NCI-H2227 treated with DMSO at 0.1 percent for 48 hours (cell line): ENCODE measurements at places on chromosomes 4 and X.

DNA sequence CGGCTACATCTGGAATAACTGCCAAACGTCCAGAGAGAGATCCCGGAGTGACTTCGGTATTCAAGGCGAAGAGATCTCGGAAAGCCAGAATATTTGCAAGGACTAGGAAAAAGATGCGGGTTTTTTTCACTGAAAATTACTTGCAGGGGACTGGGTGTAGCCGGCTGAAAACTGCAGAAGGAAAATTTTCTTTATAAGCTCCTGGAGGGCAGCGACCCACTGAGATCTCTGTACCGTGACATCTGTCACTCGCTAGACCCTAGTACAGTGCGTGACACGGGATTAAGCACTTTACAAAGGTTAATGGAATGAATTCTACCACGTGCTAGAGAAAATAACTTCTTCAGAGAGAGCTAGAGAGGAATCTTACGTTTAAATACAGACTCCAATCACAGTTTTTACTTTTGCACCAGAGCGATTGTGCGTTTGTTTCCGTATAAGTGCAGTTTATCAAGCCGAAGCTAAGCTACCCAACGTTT, 1.1 kb upstream of the LCORL start:
- DNase-seq, result no peak

- no peak for DNase-seq
These were observed 1.2 kb downstream of the AKAP17A start for GRCh38 chrX:1592470-1593142.

DNA sequence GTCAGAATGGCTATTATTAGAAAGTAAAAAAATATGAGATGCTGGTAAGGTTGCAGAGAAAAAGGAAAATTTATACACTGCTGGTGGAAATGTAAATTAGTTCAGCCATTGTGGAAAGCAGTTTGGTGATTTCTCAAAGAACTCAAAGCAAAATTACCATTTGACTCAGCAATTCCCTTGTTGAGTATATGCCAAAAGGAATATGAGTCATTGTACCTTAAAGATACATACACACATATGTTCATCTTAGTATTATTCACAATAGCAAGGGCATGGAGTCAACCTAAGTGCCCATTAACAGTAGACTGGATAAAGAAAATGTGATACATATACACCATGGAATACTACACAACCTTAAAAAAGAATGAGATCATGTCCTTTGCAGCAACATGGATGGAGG, 148.2 kb downstream of the COMMD8 start:
- DNase-seq, result no peak

GRCh38 chr4:15493411-15493810, 23.7 kb downstream of the CC2D2A start:
- no peak for DNase-seq

- DNase-seq, result no peak
These were observed 52.9 kb upstream of the PAGE5 start for GRCh38 chrX:55167124-55167803.

GRCh38 chrX:68942840-68943239, 114.0 kb downstream of the EFNB1 start:
- no peak for DNase-seq

DNA sequence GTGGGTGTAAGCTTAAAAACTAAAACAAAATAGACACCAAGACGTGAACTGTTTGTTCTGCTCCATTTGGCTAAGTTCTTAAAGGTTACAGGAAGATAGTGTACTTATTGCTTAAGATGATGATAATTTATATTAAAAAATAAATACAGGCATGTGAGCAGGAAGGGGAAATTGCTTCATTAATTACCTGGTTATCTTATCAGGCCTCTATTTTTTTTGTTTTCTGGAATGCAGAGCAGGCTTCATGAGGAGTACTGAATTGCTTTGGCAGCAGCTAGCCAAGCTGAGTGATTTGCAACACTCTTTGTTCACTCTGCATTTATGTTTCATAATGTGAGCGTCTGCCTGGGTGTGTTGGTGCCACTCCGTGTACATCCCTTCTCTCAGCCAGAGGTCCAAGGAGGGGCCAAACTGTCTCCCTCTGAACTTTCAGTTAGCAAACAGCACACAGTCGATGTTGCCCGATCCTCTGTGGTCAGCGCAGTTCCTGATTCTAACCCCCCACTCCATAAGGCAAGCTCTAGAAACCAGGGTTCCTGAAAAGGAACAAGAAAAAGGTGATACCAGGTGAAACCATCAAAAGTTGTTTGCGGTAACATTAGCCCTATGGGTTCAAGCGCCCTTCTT, 348.2 kb downstream of the SPRY1 start:
- DNase-seq, result no peak

GRCh38 chr4:84932462-84932861, 34.0 kb downstream of the WDFY3 start:
- DNase-seq, result no peak

- DNase-seq, result no peak
These were observed 58.1 kb downstream of the FNIP2 start for GRCh38 chr4:158826882-158827281.

GRCh38 chr4:174316546-174316945, 32.8 kb downstream of the CEP44 start:
- no peak for DNase-seq

DNA sequence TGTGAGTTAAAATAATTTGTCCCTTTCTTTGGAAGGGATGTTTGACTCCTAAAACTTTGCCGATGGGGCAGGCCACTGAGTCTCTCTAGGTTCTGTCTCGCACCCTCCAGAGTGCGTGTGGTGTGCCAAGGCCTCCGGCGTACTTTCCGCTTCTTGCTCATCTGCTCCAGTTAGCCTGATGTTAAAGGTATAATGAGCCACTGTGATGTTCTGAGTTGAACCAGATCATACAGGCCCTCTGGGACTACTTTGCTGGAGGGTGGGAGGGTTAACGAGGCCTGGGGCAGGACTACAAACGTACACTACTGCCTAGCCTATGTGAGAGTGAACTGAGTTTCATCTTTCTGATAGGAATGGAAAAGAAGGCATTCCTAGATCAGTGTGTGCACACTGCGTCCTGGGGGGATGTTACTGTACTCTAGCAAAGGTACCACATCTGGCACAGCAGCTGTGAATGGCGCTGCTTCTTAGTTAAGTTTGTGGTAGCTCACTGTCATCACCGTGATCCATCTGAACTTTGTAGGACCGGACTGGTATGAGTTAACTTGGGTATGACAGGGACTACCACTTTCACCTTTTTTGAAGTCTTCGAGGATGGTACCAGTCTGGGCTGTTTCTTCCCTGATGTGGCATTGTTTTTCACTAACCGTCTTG, 60.2 kb downstream of the RGS12 start:
- DNase-seq, result no peak

- DNase-seq, result no peak
These were observed 79.6 kb downstream of the SMIM20 start for GRCh38 chr4:25993395-25994185.

GRCh38 chr4:21012851-21013331, 312.6 kb downstream of the PACRGL start:
- DNase-seq, result no peak

DNA sequence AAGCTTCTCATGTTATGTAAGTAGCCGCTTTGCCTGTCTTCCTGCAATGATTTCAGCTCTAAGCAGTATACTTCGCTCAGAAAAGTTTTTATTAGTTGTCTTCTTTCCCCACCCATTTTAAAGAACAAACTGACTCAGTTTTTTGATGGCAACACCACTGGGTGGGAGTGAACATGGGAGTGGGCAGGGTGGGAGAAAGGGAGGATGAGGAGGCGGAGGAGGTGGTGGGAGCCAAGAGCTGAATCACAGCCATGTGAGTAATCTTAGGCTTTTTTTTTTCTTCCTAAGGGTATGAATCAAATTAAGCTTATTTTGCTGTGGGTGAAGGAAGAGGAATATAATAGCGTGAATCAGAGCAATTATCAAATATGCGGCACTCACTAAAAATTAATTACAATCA, 574.3 kb upstream of the DIPK2B start:
- no peak for DNase-seq
